ENCODE measurements at places on chromosomes 11 and 22. TPM values are rescaled to one million over a fixed set of nuclear protein-coding genes. Genes with fewer than 3 reads are reported as not detected.

DNA sequence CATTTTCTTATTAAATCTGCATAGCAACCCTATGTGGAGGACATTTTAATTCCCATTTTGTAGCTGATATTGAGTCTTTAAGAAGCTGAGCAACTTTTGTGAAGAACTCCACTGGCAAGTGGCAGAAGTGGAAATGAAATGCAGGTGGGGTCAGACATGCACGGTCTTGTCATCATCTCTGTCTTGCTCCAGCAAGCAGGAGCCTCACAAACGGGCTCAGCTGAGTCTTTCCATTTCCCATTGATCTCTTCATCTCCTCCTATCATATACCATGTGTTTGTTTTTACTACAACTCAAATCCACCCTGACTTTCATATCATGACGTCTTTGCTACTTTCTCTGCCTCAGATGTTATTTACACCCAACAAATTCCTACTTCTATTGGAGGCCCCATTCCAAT is 97.9 kb upstream of the TENM4 start:
- H3K36me3 ChIP-seq: no peaks in the 10 kb centered on the region
- no peaks in the 10 kb centered on the region for H3K27me3 ChIP-seq
- no peak for DNase-seq
- no peaks in the 10 kb centered on the region for H3K4me1 ChIP-seq
- H3K27ac ChIP-seq: no peak overlapping the region

MPST gene
- total RNA-seq: 27.6 TPM

GRCh38 chr11:3859373-3859881 is 4.0 kb downstream of the STIM1 start:
- no peaks in the 10 kb centered on the region for H3K36me3 ChIP-seq
- peaks cover 57% of the 10 kb centered on the region for H3K4me1 ChIP-seq
- peak overlapping the region; percentile 94 for H3K27ac ChIP-seq

SYT7 gene
- total RNA-seq: not detected

GP1BB gene
- not detected for total RNA-seq

DNA sequence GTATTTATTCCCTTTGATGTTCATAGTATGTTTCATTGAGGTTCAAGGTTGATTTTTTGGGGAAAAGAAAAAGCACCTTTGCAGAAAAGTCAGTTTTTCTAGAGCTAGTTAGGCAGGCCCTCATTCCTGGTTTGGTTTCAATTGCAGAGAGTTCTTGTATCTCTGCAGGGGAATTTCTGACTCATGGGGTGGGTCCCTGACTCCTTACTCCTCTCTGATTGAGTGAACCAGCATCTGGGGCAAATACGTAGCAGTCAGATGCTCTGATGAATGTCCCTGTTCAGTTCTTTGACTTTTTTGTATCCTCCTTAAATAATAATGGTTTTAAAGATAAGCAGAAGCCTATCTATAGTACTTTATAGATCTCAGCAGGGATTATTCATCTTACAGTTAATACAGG is 7.7 kb upstream of the NCR3LG1 start:
- no peak for DNase-seq
- H3K36me3 ChIP-seq: no peaks in the 10 kb centered on the region
- no peak overlapping the region for H3K27ac ChIP-seq
- H3K4me1 ChIP-seq: no peaks in the 10 kb centered on the region

GRCh38 chr22:30832407-30832987 is 136.1 kb downstream of the MORC2 start:
- DNase-seq: no peak
- no peaks in the 10 kb centered on the region for H3K36me3 ChIP-seq
- H3K4me3 ChIP-seq: no peak overlapping the region
- peaks cover 20% of the 10 kb centered on the region for H3K27me3 ChIP-seq
- no peak overlapping the region for H3K27ac ChIP-seq
- no peaks in the 10 kb centered on the region for H3K4me1 ChIP-seq

OR51B5 gene
- total RNA-seq: not detected

DNA sequence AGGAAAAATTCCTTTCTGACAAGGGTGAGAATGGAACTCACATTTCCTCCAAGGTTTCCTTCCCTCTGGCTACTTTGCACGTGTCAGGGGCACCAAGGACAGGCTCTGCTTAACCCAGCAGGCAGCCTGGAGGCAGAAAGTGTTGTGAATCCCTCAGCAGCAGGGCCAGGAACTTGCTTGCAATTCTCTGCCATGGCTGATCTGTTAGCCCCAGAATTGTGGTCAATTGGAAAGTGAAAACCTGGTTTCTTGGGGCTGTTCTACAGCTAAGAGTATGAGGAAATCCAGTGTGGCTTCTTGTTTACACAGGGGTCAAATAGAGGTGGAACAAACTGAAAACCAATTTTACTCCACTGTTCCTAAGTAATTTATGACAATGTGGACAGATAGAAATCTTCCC is 38.3 kb upstream of the CEP295 start:
- no peak for DNase-seq
- H3K27me3 ChIP-seq: peaks cover 8% of the 10 kb centered on the region
- H3K36me3 ChIP-seq: no peaks in the 10 kb centered on the region
- H3K27ac ChIP-seq: no peak overlapping the region
- H3K4me1 ChIP-seq: no peaks in the 10 kb centered on the region
